ENCODE measurements at places on chromosomes 13 and 19. TPM values are rescaled to one million over a fixed set of nuclear protein-coding genes. Genes with fewer than 3 reads are reported as not detected.
A peak's percentile ranks its signal among the peaks of the same experiment; 100 is the strongest.

DNA sequence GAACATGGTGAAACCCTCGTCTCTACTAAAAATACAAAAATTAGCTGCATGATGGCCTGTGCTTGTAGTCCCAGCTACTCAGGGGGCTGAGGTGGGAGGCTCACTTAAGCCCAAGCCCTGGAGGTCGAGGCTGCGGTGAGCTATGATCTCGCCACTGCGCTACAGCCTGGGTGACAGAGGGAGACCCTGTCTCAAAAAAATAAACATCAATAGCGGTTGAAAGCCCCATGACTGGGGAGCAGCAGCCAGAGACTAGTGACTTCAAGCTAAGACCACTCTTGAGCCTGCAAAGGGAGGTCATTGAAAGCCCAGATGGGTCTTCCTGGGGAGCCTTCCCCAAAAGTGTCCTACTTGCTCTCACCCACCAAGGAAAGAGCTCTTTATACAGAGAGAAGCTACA lies 11.9 kb upstream of the ZNF709 start:
- no peak for DNase-seq

Gene VSTM1
- total RNA-seq = not detected

DNA sequence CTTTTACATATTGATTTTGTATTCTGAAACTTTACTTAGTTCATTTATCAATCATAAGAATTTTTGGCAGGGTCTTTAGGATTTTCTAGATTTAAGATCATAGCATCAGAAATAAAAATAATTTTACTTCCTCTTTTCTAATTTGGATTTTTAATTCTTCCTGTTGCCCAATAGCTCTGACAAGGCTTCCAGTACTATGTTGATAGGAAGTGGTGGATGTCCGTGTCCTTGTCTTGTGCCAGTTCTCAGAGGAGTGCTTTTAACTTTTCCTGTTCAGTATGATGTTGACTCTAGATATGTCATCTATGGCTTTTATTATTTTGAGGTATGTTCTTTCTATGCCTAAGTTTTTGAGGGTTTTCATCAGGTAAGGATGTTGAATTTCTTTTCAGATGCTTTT lies 7.7 kb upstream of the KIR2DL4 start:
- DNase-seq = no peak

DNA sequence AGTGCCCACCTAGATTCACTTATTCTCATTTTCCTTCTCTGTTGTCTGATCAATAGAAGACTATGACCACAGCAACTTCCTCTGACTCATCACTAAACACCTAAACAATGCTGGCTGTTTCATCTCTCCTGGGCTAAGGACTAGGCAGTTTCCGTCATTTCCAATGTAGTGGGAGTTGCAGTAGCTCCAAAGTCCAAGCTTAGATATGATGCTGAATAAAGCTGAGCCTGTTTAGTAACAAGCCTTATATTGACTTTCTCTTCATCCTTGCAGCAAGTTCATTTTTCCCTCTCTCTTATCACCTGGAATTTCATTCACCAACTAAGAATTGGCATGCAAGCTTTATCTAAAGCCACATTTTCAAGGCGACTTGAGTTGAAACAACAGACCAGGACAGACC lies 53.5 kb upstream of the PCDH9 start:
- no peak for DNase-seq

Gene SCAMP4
- total RNA-seq = 19.0 TPM

DNA sequence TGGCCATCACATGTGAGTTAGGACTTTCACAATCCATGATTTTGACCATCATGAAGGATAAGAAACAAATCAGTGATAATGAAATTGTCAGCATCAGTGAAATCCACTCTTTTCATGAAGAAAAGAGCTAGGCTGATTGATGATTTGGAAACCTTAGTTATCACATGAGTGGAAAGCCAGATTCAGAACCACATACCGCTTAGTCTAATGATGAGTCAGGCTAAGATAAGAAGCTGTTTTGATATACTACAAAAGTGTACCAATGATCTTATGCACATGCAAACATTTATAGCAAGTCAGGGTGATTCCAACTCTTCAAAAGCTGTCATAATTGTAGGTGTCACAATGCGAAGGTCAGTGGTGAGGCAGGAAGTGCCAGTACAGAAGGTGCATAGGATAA lies 519.3 kb downstream of the GPC6 start:
- no peak for DNase-seq

GRCh38 chr19:11423791-11424181 lies 4.7 kb upstream of the RGL3 start:
- no peak for DNase-seq

- no peak for DNase-seq
Measured at GRCh38 chr13:112152846-112153245, 85.9 kb downstream of the SOX1 start.

GRCh38 chr19:33697766-33698165 lies 76.0 kb downstream of the CHST8 start:
- no peak for DNase-seq

GRCh38 chr19:51082611-51083010 lies at the start of gene KLK14:
TSS of gene KLK14 (minus strand) at chr19:51082887. CDS start at chr19:51082614, 273 bp downstream.
- DNase-seq = no peak

DNA sequence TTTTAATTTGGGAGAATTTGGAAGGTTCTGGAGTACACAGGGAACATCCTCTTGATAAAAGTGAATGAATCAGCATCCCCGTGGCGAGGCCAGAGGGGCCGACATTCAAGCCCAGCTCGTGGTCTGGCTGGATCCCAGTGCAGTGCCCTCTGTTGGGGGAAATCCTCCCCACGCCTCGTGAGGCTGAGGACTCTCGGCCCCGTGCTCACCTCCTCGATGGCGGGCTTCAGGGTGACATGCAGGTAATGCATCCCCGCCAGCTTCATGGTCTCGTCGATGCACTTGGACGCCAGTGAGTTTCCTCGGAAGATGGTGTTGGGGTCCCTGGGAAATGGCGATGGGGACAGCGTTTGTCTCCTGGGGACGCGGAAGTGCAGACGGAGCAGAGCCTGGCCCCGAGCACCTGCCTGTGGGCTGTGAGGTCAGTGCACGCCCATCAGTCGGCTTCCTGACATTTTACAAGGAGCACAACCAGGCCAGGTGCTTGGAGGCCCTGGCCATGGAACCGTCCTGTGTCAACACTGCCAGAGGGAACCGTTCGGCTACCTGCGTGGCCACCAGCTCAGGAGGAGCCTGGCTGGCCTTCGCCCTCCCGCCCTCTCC lies 43.3 kb upstream of the C13orf46 start:
- DNase-seq = peak; percentile 56

Gene ATP11A
- 92.1 TPM for total RNA-seq

Gene FOXA3
- total RNA-seq = not detected

DNA sequence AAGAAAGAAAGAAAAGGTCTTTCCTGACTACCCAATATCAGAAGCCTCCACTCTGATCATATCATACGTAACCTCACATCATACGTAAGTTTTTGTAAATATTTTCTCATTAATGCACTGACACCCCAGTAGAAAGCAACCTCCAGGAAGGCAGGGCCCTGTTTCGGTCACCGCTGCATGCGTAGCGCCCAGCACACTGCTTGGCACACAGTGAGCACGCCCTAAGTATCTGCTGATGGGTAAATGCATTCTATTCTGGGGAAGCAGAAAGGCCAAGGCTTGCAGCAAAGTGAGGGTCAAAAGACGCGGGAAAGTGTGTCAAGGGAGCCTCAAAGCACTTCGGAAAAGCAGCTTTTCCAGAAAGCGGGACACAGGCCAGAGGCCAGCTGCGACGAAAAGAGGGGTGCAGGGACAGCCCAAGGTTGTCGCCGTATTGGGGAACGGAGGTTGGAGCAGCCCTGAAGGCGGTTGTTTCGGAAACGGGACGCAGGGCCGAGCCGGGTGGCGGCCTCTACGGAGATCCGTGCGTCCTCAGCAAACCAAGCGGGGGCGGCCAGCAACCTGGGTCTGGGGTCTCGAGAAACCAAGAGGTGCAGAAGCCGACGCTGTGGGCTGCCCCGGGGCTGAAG lies 463 bp downstream of the SUGP1 start:
- DNase-seq = peak; percentile 33

GRCh38 chr19:44646049-44646416 lies 2.3 kb downstream of the PVR start:
- no peak for DNase-seq

- no peak for DNase-seq
Measured at GRCh38 chr13:76921516-76921915, 26.8 kb upstream of the ACOD1 start.

GRCh38 chr19:42313096-42313839 lies at the start of gene TMEM145:
TSS of gene TMEM145 (plus strand) at chr19:42313309. CDS start at chr19:42313377, 68 bp downstream.
- DNase-seq = peak; percentile 78

GRCh38 chr13:106118050-106118449 lies 417.4 kb downstream of the EFNB2 start:
- no peak for DNase-seq

- no peak for DNase-seq
Measured at GRCh38 chr13:41616151-41616550, 158.8 kb downstream of the RGCC start.

DNA sequence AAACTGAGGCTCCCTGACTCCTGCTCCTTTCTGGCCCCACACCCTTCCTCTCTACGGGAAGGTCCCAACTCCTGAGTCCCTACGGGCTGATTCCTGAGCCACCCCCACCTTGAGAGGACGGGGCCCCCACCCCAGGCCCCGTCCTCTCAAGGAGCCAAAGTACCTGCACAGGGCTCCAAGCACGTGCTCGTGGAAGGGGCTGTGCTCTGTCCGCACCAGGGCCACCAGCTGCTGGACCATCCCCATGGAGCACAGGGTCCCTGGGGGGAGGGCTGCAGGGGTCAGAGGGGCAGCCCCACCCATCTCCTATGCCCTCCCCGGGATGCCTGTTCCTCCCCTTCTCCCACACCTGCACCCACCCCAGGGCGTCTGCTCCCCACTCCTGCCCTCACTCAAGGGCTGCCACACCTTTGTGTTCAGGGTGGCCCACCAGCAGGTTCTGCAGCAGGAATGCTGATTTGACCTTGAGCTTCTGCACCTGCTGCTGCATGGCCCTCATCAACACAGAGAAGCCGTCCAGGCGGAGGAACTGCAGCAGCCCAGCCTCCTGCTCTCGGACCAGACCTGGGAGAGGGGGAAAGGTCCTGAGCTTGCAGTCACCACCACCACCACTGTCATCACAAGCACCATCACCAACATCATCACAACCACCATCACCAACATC lies 7.0 kb upstream of the PPP6R1 start:
- no peak for DNase-seq

- no peak for DNase-seq
Measured at GRCh38 chr13:28496188-28496564, 1.2 kb upstream of the FLT1 start.

GRCh38 chr13:101916108-101916774 lies 463.8 kb downstream of the ITGBL1 start:
- peak; percentile 28 for DNase-seq

DNA sequence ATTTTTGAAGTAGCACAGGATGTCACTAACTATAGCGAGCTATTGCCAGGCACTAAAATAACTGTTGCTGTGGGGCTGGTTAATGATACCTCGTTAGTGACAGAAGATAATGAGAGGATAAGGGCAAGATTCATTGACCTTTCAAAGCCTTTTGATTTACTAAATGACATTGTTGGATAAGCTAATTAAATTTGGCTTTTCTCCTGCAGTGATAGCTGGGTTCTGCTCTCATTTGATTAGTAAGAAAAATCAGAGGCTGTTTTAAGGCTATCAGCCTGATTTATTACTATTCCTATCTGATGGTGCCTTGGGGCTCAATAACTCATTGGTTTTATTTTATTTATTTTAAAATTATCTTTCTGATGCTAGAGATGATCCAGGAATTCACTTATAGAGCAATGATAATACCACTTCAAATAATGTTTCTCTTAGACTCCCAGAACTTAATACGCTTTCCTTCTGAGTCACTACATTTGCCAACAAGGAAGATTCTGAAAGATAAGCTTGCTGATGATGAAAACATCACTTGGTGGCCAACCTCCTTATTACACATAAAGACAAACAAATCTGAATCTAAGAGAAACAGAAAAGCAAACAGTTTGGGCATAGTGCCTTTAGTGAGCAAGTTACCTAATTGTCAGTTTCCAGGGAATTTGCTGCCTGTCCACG lies 501.3 kb upstream of the ARGLU1 start:
- no peak for DNase-seq

Gene LILRB1
- 2.4 TPM for total RNA-seq

GRCh38 chr13:26474286-26474685 lies 83.2 kb upstream of the WASF3 start:
- DNase-seq = no peak

GRCh38 chr19:34282611-34283519 lies 28.5 kb downstream of the GARRE1 start:
- no peak for DNase-seq

GRCh38 chr13:24304620-24305019 lies 4.8 kb upstream of the C1QTNF9 start:
- no peak for DNase-seq

DNA sequence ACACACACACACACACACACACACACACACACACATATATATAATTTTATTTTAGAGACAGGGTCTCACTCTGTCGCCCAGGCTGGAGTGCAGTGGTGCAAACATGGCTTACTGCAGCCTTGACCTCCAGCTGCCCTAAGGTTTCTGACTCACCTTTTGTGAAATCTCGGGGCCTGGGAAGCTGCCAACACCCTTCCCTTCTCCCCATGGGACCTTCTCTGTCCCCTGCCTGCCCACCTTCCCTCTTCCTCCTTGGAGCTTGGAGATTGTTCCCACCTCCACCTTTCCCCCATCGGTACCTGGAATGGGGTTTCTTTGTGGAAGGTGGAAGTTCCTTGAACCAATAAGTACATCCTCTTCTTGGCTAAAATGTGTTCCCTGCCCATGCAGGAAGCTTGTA lies 6.3 kb downstream of the ARRDC5 start:
- peak; percentile 56 for DNase-seq

DNA sequence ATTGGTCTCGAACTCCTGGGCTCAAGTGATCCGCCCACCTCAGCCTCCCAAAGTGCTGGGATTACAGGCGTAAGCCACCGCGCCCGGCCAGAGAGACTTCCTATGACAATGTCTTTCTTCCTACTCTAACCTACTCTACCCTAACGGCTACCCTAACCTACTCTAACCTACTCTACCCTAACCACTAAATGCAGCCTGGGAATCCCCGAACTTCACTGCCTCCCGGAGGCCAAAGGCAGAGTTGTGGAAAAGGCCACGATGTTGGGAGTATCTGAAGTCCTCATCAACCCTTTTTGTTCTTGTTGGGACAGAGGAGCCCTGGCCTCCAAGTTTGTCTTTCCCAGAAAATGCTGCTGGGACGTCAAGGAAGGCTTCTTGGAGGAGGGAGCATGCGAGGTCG lies 967 bp upstream of the NR2C2AP start:
- no peak for DNase-seq

Gene GARIN5A
- total RNA-seq = 1.9 TPM

Gene GMIP
- total RNA-seq = 6.3 TPM

DNA sequence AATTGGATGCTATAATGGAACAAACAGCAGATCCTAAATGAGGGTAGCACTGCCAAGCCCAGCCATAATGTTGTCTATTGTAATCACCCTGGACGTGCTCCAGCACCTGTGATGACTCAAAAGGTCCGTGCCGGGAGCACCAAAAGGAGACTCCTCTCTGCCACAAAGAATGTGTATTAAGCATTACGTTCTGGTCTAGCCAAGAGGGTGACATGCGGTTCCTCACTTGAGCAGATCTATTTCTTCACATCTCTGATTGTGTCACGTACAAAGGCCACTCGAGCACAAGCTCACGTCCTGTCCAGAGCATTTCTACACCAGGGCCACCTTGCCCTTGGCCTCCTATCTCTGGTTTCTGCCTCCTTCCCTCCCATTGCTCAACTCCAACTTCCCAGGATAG lies 219.9 kb upstream of the IRS2 start:
- DNase-seq = no peak

Data from right cardiac atrium (tissue), 5 donors.